ENCODE measurements at places on chromosomes 6 and 20. TPM values are rescaled to one million over a fixed set of nuclear protein-coding genes. Genes with fewer than 3 reads are reported as not detected.

RNF144B gene
- total RNA-seq, result 0.19 TPM

TFAP2D gene
- total RNA-seq, result not detected

DNA sequence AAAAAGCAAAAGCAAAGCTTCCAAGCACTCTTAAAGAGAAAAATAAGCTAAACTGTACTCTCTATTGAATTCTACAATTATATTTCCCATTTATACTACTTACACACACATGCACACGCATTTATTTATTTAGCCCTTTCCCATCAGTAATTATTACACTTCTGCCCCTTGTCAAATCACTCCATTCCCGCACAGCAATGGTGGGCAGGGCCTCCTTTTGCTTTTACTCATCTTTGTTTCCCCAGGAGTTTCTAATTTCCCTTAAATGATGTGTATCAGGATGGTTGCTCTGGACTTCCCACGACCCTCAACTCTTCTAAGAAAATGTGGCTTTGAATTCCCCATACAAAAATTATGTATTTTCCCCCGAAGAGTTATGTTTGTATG is 19.9 kb downstream of the PXT1 start:
- DNase-seq, result no peak

DNA sequence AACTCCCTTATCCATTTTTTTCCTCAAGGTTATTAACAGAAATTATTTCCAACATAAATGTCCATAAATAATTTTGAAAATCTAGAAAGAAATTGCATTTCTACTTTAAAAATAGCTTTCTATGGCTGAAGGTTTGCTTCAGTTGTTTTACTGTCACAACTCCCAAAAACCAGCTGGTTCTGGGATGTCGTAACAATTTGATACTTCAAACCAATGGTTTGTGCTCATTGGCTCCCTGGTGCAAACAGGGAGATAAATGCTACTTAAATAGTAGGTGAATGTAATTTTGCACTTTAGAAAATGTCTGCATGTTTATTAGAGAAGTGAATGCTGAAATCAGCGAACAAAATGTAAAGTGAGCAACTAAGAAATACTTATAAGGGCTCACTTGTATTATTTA is 31.1 kb downstream of the LAMA2 start:
- DNase-seq, result no peak

GRCh38 chr6:133805876-133806275 is 83.0 kb upstream of the TCF21 start:
- no peak for DNase-seq

Measured in activated CD4-positive, alpha-beta T cell treated with anti-CD3 and anti-CD28 coated beads, Interleukin-2, amount 10 ng/mL, durations not matched to agents 24 days and 14 days (primary cell).